NCI-H1694 treated with DMSO at 0.1 percent for 48 hours (cell line): ENCODE measurements at places on chromosomes 1 and 21.

DNA sequence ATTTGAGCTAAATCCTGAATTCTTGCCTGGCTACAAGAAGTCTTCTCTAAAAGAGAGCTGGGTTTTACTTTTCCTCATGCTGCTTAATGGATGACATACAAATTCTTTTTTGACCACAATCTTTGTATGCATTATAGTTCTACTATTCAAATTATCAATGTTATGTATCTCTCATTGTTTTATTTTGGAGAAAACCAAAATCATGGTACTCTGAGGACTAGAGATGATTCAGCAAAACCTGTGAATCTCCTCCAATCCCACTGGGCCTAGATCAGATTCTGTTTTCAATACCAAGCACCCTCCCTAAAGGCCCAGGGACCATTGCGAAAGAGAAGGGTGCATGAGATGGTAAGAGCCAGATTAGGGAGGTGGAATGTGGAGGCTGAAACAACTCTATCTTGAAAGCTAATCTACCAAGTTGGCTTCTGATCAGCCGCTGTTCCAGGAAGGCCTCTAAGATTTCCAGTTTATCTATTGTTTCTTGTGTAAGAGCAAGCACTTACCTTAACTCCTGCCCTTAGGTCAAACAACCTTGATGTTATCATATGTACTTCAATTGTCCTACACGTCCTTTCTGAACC lies 547.2 kb downstream of the PLPP3 start:
- DNase-seq, result no peak

DNA sequence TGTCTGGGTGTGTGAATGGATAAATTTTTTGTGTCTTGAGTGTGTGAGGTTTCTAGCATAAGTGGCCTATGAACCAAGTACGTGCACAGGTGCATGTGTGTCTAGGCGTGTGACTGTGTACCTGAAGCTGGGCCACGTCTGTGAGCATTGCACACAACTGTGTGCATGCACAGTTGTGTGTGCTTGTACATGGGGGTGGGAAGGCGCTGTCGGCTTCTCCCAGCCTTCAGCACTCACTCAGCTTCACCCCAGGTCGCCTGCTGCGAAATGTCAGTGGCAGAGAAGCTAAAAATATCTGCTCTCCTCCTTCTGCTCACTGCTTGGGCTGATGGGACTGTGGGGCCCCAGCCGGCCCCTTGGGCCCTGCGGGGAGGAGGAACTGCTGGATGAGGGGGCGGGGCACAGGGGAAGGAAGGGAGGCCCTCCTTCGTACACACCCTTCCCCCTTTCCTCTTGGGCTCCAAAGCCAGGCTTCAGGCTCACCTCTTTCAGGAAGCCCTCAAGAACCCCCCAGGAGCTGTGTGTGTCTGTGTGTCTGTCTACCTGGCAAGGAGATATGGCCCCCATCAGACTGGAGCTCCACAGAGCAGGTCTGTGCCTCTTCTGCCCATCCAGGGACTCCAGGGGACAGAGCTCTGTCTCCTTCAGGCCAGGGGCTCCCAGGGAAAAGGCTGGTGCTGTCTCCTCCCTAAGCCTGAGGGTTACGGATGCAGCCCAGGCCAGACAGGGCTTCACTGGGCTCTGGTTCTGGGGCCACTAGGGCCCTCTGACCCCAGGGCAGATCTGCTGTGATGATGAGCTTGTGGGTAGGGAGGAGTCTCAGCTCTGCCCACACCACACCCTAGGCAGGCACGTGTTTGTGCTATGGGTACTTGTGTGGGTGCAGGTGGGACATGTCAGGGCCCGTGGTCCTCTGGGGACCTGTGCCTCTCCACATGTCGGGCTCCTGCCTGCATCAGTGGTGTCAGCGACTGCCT lies 35.6 kb upstream of the WASF2 start:
- DNase-seq, result peak; percentile 49

DNA sequence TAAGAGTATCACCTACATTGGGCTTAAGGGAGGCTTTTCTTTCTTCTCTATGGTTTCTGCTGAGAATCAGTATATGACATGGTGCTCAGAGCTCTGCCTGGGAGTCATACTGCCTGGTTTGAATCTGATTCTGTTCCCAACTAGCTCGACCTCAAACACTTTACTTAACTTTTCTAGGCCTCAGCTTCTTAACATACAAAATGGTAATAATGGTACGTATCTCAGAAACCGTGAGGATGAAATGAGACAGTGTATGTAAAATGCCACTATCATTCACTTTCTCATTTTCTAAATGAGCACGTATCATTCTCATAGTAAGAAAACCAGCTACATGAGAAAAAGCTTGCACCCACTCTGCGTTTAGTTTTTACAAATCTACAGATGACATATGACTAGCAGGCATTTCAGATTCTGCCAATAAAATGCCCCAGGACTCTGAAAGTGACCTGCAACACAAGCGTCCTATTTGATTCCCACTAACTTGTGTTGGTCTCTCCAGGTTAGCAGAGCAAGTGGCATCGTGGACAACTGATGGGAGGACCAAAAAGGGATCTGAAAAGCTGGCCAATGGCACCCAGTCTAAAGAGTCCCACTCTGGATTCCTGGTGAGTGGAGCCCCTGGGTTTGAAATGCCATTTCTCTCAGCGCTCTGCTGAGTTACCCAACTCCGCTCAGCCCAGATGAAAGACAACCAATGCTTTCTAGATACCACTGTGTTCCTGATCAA lies 6.1 kb downstream of the CTNNBIP1 start:
- no peak for DNase-seq

DNA sequence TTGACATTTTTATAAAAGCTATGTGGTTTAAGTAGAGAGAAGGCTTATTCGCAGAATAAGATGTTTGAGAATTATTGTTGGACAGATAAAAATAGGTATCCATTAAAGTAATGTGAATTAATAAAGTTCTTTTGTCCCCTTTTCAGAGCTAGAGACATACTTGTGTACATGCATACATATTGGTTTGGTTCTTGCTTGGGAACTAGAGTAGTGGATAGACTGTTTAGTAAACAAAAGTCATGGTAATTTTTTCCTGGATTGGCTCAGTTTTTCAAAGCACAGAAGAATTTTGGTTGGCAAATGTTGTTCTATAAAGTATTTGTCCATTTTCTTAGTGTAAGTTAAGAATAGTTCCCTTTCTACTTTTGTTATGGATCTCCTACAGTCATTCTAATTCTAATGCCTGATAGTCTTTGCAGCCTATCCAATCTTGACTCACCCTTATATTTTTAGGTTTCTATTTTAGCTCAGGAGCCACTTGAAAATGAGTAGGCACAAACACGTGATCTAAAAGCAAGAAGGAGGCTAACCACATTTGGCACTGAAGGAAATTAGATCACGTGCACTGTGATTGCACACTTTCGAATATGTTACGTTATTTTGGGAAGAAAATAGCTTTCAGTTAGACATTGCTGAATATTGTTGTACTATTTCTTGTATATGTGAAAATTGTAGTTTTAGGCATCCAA lies 47.0 kb downstream of the RABGAP1L start:
- no peak for DNase-seq

- no peak for DNase-seq
These were observed 216.6 kb downstream of the ST6GALNAC3 start for GRCh38 chr1:76291191-76291590.

DNA sequence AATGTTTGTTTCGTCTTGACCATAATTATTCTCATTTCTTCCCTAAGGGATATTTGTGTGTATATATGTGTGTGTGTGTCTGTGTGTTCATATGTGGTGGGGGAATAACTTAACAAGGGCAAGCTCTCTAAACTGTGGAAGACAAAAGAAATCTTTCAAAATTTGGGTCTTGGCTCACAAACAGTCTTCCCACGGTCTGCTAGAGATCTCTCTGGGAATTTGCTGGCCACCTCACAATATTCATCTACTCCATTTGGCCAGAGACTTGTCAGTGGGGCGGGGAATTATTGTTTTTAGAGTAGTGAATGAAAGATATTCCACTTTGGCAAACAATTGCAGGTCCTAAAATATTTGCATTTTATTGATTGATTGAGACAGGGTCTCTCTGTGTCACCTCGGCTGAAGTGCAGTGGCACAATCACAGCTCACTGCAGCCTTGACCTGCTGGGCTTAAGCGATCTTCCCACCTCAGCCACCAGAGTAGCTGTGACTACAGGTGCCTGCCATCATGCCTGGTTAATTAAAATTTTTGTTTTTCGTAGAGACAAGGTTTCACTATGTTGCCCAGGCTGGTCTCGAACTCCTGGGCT lies 8.0 kb upstream of the EIF2B3 start:
- no peak for DNase-seq

- no peak for DNase-seq
These were observed 479.1 kb downstream of the AGBL4 start for GRCh38 chr1:49544615-49545014.

DNA sequence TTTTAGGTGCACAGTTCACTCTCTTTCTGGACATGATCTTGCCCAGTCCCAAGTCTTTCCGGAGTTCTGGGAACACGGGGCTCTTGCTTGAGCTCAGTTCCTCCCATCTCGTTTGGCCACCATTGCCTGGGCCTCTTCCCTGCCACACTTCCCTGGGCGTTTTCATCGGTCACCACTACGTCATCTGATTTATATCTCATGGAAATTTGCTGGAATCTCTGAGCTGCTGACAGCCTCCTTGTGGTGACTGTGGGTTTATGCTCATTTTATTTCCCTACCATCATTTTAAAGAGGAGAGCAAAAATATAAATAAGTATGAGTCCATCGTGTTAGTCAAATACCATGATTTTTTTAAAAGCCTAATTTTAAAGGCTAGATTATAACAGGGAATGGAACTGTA lies 449.1 kb upstream of the KAZN start:
- no peak for DNase-seq

DNA sequence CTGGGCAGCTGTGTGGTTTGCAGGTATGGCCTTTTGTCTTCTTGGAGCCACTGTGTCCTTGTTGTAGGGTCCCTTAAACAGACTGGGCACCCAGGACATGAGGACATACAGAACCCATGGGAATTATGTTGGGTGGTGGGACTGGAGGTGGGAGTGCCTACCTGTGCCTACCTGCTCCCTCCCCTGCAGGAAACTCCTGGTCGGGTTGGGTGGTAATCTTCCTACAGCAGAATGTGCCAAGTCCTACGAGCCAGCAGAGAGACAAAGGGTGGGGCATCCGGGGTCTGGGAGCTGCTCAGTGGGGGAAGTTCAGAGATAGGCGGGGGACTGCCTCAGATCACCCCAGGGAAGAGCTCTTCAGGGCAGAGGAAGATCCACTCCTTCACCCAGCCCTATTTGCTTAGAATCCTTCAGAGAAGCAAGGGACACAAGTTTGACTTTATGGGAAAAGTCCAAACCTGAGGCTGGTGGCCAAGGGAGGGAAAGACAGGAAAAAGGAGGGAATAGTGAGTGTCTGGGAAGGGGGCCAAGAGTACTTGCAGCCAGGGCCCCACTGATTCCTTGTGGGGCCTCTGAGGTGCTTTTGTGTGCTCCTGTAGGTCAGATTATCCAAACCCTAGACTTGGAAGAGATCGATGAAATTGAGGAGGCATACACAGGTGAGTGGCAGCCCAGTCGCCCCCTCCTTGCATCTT lies 58.3 kb downstream of the KIF21B start:
- no peak for DNase-seq

GRCh38 chr1:17542645-17543044 lies 3.1 kb downstream of the ARHGEF10L start:
- DNase-seq, result no peak

GRCh38 chr1:7826363-7826762 lies 26.5 kb downstream of the UTS2 start:
- DNase-seq, result no peak

- no peak for DNase-seq
These were observed 182.0 kb downstream of the ST6GALNAC3 start for GRCh38 chr1:76256289-76257223.

DNA sequence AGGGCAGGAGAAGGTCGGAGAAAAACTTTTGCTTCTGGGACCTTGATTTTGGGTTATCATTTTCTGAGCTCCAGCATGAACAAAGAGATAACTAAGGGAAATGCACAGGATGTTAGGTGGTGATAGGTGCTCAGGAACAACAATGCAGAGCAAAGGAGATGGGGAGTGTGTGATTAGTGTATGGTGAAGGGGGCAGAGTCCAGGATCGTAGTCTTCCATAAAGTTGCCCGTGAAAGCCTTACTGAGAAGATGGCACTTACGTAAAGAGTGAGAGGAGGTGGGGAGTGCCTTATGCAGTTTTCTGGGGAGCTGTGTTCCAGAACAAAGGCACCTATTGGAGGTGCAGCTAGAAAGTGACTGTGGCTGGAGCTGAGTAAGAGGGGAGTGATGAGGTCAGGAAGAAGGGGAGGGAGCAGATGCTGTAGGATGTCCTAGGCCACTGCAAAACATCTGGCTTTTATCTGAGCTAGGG lies 11.6 kb downstream of the KCNK1 start:
- DNase-seq, result no peak

- no peak for DNase-seq
These were observed 36.8 kb downstream of the HLCS start for GRCh38 chr21:36929622-36930021.

DNA sequence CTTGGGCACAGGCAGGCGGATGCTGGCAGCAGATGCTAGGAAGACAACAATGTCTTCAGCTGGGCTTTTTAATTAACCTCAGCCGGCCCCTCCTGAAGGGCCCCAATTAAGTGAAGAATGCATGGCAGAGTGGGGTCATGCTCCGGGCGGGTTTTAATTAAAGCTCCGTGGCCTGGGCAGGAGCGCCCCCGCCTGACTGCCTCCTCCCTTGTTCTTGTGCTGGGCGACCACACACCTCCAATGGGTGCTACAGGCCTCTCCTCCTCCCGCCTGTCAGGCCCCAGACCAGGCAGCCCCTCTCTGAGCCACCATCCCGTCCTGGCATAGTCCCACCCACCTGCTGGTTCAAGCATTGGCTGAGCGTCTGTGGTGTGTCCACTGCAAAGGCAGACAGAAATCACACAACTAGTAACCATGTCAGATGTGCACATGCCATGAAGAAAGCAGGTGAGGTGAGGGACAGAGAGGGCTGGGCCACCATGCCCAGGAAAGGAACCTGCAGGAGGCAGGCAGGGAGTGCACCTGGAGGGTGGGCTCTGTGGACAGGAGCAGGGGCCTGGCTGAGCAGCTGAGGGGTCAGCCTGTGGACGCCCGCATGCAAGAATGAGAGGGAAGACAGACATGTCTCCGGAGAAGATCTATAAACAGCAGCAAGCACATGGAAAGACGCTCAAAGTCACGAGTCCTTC lies 8.5 kb upstream of the ARF1 start:
- no peak for DNase-seq

GRCh38 chr1:227775841-227776240 lies 39.6 kb upstream of the PRSS38 start:
- DNase-seq, result no peak

DNA sequence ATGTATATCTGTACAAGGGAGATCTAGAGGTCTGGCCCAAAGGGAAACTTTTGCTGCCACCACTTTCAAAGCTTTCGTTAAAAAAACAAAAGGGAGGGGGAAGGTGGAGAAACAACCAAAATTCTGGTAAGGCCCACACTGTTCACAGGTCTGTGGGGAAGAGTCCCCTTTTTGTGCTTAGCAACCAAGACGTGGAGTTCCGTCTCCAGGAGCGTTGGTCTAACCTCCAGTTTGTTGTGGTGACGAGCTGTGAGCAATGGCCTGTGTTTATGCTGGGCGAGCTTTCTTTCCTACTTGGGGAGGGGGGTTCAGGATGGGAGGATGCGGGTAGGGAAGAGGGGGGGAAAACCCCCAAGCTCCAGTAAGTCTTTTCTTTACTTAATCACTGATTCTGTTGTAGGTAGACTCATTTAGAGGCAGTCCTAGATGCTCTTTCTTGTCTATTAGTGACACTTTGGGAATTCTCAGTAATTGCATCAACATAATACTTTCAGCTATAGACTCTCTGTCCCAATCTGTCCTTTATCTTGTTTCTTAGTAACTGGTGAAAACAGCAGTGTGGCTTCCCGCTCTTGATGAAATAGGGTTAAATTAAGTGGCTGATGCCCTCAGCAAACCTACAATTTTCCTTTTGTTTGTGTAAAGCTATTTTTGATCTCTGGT lies 1.5 kb downstream of the HIPK1 start:
- no peak for DNase-seq
